MM.1S (cell line): ENCODE measurements at places on chromosomes 3 and 15.

GRCh38 chr15:69561071-69561784, 108.6 kb downstream of the RPLP1 start:
- H3K36me3 ChIP-seq, result no peaks in the 10 kb centered on the region
- no peak overlapping the region for H3K4me3 ChIP-seq
- no peak overlapping the region for H3K27ac ChIP-seq

- H3K27ac ChIP-seq, result no peak overlapping the region
- no peaks in the 10 kb centered on the region for H3K27me3 ChIP-seq
- peaks cover 5% of the 10 kb centered on the region; the same call in 1 of the 2 replicates for H3K4me1 ChIP-seq
- no peaks in the 10 kb centered on the region for H3K36me3 ChIP-seq
- DNase-seq, result no peak
Measured at GRCh38 chr3:13105181-13105895, 32.1 kb upstream of the IQSEC1 start.

GRCh38 chr3:46429250-46429649, 22.2 kb downstream of the CCRL2 start:
- H3K27me3 ChIP-seq, result no peaks in the 10 kb centered on the region
- DNase-seq, result no peak
- H3K4me3 ChIP-seq, result no peak overlapping the region
- H3K4me1 ChIP-seq, result no peaks in the 10 kb centered on the region
- H3K36me3 ChIP-seq, result no peaks in the 10 kb centered on the region
- H3K27ac ChIP-seq, result no peak overlapping the region

DNA sequence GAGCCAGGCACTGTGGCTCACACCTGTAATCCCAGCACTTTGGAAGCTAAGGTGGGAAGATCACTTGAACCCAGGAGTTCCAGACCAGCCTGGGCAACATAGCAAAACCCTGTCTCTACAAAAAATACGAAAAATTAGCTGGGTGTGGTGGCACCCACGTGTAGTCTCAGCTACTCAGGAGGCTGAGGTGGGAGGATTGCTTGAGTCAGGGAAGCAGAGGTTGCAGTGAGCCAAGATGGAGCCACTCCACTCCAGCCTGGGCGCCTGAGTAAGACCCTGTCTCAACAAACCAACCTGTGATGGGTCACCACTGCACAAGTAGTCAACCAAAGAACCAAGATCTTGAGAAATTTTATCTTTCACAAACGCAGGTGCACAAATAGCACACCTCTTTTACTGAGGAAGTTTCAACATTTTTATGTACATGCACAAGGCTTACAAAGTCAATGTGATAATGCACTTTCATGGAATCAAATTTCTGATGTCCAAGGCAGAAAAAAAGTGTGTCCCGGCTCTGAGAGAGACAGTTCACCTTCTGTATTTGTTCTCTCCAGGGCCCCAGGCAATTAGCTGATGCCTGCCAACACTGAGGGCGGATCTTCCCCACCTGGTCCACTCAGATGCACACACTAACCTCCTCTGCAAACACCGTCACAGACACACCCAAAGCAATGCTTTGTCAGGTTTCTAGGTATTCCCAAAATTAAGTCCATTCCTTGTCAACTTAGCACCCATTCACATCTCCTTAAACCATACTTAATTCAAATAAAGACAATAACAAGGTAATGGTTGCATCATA, 12.4 kb downstream of the ACAA1 start:
- no peaks in the 10 kb centered on the region for H3K27me3 ChIP-seq
- no peak overlapping the region for H3K4me3 ChIP-seq
- H3K4me1 ChIP-seq, result no peaks in the 10 kb centered on the region
- H3K27ac ChIP-seq, result no peak overlapping the region

DNA sequence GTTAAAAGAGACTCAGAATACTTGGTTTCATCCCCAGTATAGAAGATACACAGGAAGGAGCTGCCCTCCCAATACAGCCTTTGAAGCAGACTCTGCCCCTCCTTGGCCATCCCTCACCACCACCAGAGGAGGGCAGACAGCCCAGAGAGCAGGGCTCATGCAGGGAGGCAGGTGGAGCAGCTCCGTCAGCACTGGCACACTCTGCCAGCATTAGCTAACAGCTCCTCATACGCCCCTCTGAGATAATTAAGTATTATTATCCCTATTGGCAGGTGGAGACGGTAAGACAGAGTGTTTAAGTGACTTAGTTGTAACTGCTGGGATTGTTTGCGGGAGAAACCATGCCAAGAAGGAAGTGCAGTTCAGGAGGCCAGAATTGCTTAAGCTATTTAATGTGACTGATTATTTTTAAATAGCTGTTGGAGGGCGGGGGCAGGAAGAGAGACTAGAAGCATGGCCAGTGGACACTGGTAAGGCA, 434.0 kb downstream of the EPHB1 start:
- H3K36me3 ChIP-seq, result no peaks in the 10 kb centered on the region
- H3K27me3 ChIP-seq, result no peaks in the 10 kb centered on the region
- no peaks in the 10 kb centered on the region for H3K4me1 ChIP-seq
- H3K4me3 ChIP-seq, result no peak overlapping the region

DNA sequence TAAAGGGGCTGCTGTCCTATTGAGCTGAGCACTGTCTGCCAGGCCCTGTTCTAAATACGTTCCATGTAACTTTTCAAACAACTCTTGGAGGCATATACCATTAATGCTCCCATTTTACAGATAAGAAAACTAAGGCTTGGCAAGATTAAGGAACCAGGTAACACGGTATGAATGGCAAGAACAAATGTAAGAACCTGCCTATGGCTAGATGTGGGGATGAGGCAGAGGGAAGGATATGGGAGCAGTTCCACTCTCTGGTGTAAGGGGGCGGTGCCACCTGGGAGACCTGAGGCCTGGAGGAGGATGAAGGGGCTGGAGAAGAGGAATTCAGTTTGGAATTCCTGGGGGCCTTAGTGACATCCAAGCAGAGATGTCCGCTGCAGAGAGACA, 3.8 kb upstream of the LMAN1L start:
- H3K36me3 ChIP-seq, result no peaks in the 10 kb centered on the region; the same call in 1 of the 2 replicates
- DNase-seq, result no peak
- no peak overlapping the region for H3K27ac ChIP-seq
- H3K4me1 ChIP-seq, result no peaks in the 10 kb centered on the region
- no peaks in the 10 kb centered on the region for H3K27me3 ChIP-seq
- H3K4me3 ChIP-seq, result no peak overlapping the region

GRCh38 chr15:67792250-67792942, 32.9 kb upstream of the SKOR1 start:
- H3K4me3 ChIP-seq, result no peak overlapping the region
- H3K36me3 ChIP-seq, result no peaks in the 10 kb centered on the region
- peaks cover 7% of the 10 kb centered on the region for H3K4me1 ChIP-seq
- no peak overlapping the region for H3K27ac ChIP-seq
- no peaks in the 10 kb centered on the region for H3K27me3 ChIP-seq
